ENCODE measurements at places on chromosomes 16 and 17. TPM values are rescaled to one million over a fixed set of nuclear protein-coding genes. Genes with fewer than 3 reads are reported as not detected.
A peak's percentile ranks its signal among the peaks of the same experiment; 100 is the strongest.

Gene CLDN7
- 963 TPM for polyA plus RNA-seq

Gene SMTNL2
- not detected for polyA plus RNA-seq

Gene PPP1R27
- polyA plus RNA-seq = 0.50 TPM

Gene MAP3K14
- polyA plus RNA-seq = 7.2 TPM

Gene SARM1
- polyA plus RNA-seq = 10.2 TPM

Gene CEP112
- polyA plus RNA-seq = 4.0 TPM

Gene SOCS7
- 3.0 TPM for polyA plus RNA-seq

Gene CLEC18C
- 0.10 TPM for polyA plus RNA-seq

- peaks cover 72% of the 10 kb centered on the region for H3K4me1 ChIP-seq
- peak; percentile 99 for DNase-seq
- no peaks in the 10 kb centered on the region for H3K27me3 ChIP-seq
- peak overlapping the region; percentile 98 for H3K27ac ChIP-seq
- H3K36me3 ChIP-seq = peaks cover 7% of the 10 kb centered on the region
Measured at GRCh38 chr17:7014261-7014994, 2.0 kb downstream of the RNASEK start.

DNA sequence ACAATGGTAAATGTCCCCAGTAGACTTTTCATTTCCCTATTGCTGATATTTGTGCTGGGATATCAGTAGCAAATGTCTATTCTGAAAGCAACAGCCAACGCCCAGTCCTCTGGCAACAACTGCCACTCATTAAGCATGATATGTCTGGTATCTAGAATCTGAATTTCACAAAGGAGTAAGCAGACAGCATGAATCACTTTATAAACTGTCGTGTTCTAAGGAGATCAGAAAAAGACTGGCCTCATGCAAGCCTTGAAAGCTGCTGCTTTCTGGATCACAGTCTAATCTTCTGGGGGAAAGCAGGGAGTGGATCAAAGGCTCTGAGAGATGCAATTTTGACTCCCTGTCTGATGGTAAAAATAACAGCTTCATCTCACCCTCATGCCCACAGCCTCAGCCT lies 153.1 kb upstream of the NOG start:
- no peak for DNase-seq
- no peaks in the 10 kb centered on the region for H3K4me1 ChIP-seq
- no peaks in the 10 kb centered on the region for H3K27me3 ChIP-seq
- no peak overlapping the region for H3K27ac ChIP-seq
- H3K36me3 ChIP-seq = no peaks in the 10 kb centered on the region

DNA sequence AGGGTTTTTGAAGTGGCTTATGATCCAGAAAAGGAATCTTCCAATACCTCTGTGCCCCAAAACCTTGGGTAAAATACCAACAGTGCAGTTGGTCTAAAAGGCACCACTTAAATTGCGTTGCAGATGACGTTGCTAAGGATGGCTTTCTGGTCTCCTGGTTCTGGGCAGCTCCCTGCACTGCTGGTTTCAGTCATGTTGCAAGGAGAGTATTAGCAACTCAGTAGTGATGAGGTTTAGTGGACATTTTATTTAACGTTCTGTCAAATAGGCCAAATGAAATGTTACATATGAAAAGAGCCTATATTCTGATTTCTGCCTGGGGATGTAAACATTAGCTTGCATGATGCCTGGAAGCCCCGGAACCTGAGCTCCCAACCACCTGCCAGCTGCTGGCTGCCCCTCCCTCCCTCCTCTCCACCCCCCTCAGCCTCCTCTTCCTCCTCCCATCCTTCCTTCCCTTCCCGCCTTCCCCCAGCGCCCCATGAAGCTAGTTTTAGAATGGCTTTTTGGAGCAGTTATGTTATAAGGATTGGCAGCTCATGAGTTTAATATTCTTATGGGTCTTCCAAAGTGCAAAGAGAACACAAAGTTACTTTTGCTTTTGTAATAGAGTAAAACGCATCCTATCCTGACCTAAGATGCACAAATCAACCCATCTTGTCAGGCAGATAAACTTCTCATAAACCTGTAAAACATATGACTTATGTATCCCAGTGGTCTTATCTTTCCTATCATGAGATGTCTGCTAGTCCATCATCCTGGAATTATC lies 20.7 kb downstream of the CD7 start:
- H3K4me3 ChIP-seq = no peak overlapping the region
- peak overlapping the region; percentile 79 for H3K27ac ChIP-seq
- no peaks in the 10 kb centered on the region for H3K36me3 ChIP-seq
- H3K4me1 ChIP-seq = peaks cover 64% of the 10 kb centered on the region

GRCh38 chr17:44931376-44931775 lies 16.1 kb upstream of the GFAP start:
- peak; percentile 28 for DNase-seq
- no peak overlapping the region for H3K27ac ChIP-seq
- no peaks in the 10 kb centered on the region for H3K36me3 ChIP-seq
- H3K27me3 ChIP-seq = no peaks in the 10 kb centered on the region
- H3K4me3 ChIP-seq = no peak overlapping the region
- no peaks in the 10 kb centered on the region for H3K4me1 ChIP-seq

GRCh38 chr17:57927048-57927723 lies 28.0 kb downstream of the CUEDC1 start:
- H3K27me3 ChIP-seq = no peaks in the 10 kb centered on the region
- peak overlapping the region; percentile 99 for H3K27ac ChIP-seq
- H3K4me3 ChIP-seq = no peak overlapping the region
- no peaks in the 10 kb centered on the region for H3K4me1 ChIP-seq

- H3K4me1 ChIP-seq = no peaks in the 10 kb centered on the region
- H3K36me3 ChIP-seq = no peaks in the 10 kb centered on the region
- no peak overlapping the region for H3K4me3 ChIP-seq
- no peaks in the 10 kb centered on the region for H3K27me3 ChIP-seq
- H3K27ac ChIP-seq = no peak overlapping the region
- DNase-seq = no peak
Measured at GRCh38 chr16:65833171-65833871, 533.2 kb upstream of the CDH5 start.

GRCh38 chr17:63760771-63761539 lies 12.4 kb downstream of the CCDC47 start:
- H3K27me3 ChIP-seq = no peaks in the 10 kb centered on the region
- no peak for DNase-seq
- H3K4me3 ChIP-seq = no peak overlapping the region
- H3K4me1 ChIP-seq = no peaks in the 10 kb centered on the region
- H3K27ac ChIP-seq = no peak overlapping the region

DNA sequence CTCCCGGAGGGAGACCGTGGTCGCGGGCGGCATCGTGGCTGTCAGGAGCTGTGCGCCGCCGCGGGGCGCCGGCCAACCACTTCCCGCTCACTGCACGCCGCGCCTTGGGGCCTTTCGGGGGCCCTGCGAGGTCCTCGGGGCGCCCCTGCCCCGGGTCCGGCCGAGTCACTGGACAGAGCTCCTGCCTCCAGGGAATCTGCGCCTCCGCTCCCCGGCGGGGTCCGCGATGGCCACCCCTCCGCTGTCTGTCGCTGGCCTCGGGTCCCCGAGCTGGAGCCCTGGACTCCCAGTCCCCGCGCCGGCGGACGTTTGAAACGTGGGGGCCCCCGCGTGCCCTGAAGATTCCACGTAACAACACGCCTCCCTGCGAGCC lies at the start of gene QRICH2:
Gene QRICH2, minus strand, starts transcription at position 311 of the 373 bp plus-strand sequence. Its CDS starts 278 bp downstream, at position 33.
- H3K27ac ChIP-seq = no peak within 1 kb of the TSS
- H3K4me1 ChIP-seq = no peaks in the 10 kb centered on the region
- no peaks in the 10 kb centered on the region for H3K27me3 ChIP-seq
- peaks cover 7% of the 10 kb centered on the region for H3K36me3 ChIP-seq
- peak; percentile 59 for DNase-seq

- DNase-seq = peak; percentile 85
- no peaks in the 10 kb centered on the region for H3K27me3 ChIP-seq
- H3K27ac ChIP-seq = peak overlapping the region; percentile 99
- H3K4me3 ChIP-seq = peak overlapping the region; percentile 79
- H3K4me1 ChIP-seq = peaks cover 30% of the 10 kb centered on the region
Measured at GRCh38 chr16:15642557-15643047, 352 bp downstream of the MARF1 start.

DNA sequence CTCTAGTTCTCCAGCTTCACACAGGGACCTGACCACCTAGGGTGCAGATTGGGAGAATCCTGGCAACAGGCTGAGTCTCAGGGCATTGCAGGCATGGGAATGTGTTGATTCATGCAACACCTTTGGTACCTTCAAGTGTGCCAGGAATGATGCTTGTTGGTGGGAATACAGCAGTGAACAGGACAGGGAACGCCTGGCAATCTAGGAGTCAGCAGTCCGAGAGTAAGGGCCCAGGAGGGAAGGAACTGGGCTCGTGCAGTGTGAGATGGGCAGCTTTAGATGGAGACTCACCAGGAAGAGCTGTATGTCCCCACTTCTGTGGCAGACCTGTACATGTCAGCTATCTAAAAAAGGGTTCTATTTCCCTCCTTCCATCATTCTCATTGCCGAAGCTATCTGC lies 12.0 kb upstream of the MRC2 start:
- no peaks in the 10 kb centered on the region for H3K27me3 ChIP-seq
- no peak overlapping the region for H3K4me3 ChIP-seq
- DNase-seq = no peak
- no peaks in the 10 kb centered on the region for H3K4me1 ChIP-seq

DNA sequence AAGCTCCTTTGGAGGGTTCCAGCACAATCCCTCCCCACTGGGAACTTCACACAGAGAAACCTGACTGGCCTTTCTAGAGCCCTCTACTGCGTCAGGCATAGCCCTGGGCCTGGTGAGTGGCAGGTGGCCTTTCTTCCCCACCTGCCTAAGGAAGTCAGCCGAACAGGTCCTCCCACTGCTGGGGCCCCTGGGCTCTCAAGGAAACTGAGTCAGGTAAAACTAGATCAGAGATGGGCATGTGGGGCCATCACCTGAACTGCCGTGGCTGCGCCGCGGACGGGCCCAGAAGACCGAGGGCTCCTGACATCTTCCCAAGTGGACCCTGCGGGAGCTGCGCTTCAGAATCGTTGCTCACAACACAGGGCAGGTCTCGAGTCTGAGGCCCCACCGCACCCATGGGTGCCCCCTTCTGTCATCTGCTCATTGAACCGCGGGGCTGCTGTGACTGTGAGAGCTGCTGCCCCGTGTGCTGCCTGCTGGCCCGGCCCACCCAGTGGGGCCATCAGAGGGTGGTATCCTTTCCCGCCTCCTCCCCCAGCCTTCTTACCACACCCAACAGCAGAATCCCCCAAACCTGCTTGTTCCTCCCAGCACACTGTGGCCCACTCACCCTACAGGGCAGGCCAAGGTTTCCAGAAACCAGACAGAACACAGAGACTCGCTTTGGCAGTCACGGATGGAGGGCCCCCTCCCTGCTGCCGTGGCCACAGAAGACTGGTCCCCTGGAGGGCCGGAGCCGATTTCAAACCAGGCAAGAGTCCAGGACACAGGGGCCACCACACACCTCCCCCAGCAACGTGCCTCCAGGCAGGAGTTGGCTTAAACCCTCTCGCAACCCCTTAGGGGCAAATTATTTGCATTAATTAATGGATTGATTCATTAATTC lies 81.1 kb downstream of the TBC1D16 start:
- H3K27me3 ChIP-seq = no peaks in the 10 kb centered on the region
- H3K4me3 ChIP-seq = no peak overlapping the region
- H3K36me3 ChIP-seq = no peaks in the 10 kb centered on the region
- H3K27ac ChIP-seq = no peak overlapping the region
- peaks cover 19% of the 10 kb centered on the region for H3K4me1 ChIP-seq
- peak; percentile 50 for DNase-seq

- H3K27me3 ChIP-seq = no peaks in the 10 kb centered on the region
- peaks cover 57% of the 10 kb centered on the region for H3K4me1 ChIP-seq
- H3K27ac ChIP-seq = peak overlapping the region; percentile 99
- no peak for DNase-seq
- H3K4me3 ChIP-seq = peak overlapping the region; percentile 64
Measured at GRCh38 chr17:1454541-1454940, 1.5 kb downstream of the CRK start.

DNA sequence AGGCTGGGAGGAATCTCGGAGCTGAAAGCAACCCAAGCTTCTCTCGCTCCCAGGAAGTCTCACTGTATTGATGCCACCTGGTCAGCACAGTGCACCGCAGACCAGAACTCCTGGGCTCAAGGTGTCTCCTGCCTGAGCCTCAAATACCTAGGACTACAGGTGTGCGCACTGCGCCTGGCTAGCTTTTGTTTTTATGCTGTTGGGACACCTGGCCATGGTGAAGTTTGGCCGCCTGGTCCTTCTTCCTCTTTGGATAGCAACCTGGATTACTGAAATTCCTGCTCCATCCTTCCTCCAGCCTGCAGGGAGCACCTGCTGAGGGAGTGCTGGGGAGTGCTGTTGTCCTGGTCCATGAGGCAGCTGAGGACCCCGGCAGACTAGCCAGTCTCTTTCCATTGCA lies 56.6 kb downstream of the COTL1 start:
- no peak overlapping the region for H3K27ac ChIP-seq
- H3K4me3 ChIP-seq = no peak overlapping the region
- no peak for DNase-seq
- H3K4me1 ChIP-seq = no peaks in the 10 kb centered on the region
- no peaks in the 10 kb centered on the region for H3K27me3 ChIP-seq

DNA sequence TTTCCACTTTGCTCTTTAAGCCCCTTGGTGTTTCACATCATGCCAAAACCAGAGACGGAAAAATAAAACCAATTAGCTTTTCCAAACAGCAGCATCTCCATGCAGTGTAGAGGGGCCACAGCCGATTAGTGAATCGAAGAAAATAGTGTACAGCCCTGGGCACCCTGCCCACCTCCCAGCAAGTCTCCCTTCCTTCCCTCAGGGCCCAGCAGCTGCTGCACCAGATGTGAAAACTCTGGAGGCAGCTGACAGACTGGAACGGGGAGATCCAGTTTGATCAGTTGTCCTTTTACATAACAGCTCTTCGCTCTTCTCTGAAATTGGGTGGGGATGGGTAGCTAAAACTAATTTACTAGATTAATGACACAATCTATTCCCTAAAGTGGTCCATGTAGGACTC lies 19.3 kb downstream of the TMEM11 start:
- H3K4me1 ChIP-seq = peaks cover 9% of the 10 kb centered on the region
- H3K4me3 ChIP-seq = no peak overlapping the region
- peaks cover 16% of the 10 kb centered on the region for H3K36me3 ChIP-seq
- H3K27me3 ChIP-seq = no peaks in the 10 kb centered on the region

DNA sequence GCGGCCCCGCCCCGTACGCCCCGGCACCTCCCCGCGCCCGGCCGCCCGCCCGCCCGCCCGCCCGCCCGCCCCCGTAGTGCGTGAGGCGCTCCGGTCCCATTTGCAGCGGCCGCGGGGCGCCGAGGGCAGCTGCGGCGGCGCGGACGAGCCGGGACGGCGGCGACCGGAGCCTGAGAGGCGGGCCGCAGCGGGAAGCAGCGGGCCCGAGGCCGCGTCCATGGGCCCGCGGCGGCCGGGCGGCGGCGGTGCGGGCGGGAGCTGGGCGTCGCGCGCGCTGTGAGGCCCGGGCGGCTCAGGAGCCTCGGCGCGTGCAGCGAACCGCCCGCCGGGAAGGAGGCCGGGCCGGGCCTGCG lies at the start of gene MPRIP:
Gene MPRIP, plus strand, starts transcription at position 74 of the 353 bp plus-strand sequence. CDS start 392 bp downstream, outside the sequence.
- H3K36me3 ChIP-seq = no peaks in the 10 kb centered on the region
- peak within 1 kb of the TSS; percentile 73 for H3K4me3 ChIP-seq
- peaks cover 54% of the 10 kb centered on the region for H3K4me1 ChIP-seq
- H3K27me3 ChIP-seq = no peaks in the 10 kb centered on the region
- DNase-seq = no peak
- peak within 1 kb of the TSS; percentile 84 for H3K27ac ChIP-seq

- H3K27ac ChIP-seq = peak overlapping the region; percentile 74
- H3K4me1 ChIP-seq = peaks cover 33% of the 10 kb centered on the region
- no peak overlapping the region for H3K4me3 ChIP-seq
- no peak for DNase-seq
Measured at GRCh38 chr16:48963901-48964615, 317.6 kb downstream of the CBLN1 start.
